ENCODE measurements at places on chromosomes 12 and 14.

DNA sequence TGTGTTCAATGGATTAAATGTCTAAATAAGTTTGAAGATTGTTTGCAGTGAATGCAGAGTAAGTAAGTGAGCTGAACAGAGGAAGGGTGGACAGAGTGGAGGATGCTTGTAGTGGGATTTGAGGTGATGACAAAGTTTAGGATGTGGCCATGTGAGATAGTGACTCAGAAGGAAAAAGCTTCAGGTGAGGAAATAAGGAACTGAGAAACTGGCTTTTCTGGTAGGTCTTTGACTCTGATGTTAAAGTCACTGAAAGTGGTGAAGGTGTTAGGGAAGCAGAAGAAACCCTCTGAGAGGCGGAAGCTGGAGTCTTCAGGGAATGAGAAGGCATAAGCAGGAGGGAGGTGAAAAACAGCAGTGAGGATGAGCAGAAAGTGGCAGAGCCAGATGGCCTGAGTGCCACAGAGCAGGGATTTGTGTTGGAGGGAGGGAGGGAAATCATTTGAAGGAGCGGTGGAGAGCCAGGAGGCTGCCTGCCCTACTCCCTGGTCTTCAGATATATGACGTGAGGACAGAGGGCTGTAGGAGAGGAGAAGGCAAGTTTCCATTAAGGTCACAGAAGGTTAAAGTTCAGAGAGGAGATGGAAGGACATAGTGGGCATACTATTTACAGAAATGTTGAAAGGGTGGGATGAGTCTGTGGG is 24.8 kb downstream of the RGS6 start:
- no peak for DNase-seq

DNA sequence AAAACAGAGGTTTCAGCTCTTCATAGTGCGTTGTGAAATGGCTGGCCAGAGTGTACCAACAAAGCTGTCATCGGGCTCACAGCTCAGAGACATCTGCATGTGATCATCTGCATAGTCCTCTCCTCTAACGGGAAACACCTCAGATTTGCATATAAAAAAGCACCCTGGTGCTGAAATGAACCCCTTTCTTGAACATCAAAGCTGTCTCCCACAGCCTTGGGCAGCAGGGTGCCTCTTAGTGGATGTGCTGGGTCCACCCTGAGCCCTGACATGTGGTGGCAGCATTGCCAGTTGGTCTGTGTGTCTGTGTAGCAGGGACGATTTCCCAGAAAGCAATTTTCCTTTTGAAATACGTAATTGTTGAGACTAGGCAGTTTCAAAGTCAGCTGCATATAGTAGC is 14.3 kb upstream of the PAPLN start:
- DNase-seq = no peak

GRCh38 chr12:109947521-109947920 is 47.4 kb downstream of the TCHP start:
- no peak for DNase-seq

DNA sequence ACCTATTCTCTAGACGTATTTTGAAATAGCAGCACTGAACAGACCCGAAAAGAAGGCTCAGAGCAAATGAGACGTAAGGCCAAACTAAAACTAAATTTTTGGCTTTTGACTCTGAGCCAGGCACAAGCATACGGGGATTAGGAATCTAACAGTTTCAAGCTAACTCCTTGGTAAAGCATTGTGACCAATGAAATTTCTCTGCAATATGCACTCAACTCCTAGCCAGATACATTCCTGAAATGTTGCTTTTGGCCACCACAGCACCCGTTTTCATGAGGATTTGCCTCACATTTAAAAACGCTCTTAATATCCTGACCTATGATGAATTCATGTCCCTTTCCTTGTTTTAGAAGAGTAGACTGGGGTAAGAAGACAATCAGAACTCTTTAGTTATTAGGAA is 53.1 kb upstream of the NPFF start:
- no peak for DNase-seq

- DNase-seq = no peak
Observed at GRCh38 chr12:51403159-51403558, 12.0 kb upstream of the GALNT6 start.

Measured in CD4-positive, alpha-beta T cell treated with Interleukin-6 at 100 ng/mL for 8 hours (primary cell).